ENCODE measurements at places on chromosomes 6 and 20.
A peak's percentile ranks its signal among the peaks of the same experiment; 100 is the strongest.

DNA sequence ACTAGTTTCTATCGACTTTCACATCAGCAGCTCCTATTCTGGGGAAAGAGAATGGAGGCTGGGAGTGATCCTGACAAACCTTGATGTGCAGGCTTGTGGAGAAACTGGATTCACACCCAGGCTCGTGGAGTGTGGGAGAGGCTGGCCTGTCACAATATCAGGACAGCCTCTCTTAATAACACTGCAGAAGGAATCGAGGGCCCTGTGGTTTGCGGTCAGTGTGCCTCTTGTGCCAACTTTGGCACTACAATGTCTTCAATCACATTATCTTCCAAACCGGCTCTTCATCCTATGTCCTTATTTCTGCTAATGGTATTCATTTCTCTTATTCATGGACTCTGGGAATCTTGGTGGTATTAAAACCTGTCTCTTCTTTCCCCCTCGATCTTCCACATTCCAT is 92.7 kb downstream of the PRL start:
- no peak for DNase-seq

DNA sequence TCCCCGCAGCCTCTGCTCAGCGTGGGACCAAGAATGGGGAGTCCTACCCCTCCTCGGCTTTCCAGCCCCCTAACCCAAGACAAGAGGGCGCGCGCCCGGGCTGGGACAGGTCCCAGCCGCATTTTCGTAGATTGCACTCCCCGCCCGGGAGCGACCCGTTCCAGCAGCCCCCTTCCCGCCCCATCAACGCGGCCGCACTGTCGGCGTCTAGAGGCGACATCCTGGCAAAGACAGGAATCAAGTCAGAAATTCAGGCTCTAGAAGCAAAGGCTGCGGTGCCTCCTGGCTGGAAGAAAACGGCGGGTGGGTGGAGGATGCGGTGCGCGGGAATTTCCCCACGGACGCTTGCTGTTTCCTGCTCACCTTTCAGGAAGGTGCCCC is 957 bp downstream of the PROKR2 start:
- DNase-seq = no peak

DNA sequence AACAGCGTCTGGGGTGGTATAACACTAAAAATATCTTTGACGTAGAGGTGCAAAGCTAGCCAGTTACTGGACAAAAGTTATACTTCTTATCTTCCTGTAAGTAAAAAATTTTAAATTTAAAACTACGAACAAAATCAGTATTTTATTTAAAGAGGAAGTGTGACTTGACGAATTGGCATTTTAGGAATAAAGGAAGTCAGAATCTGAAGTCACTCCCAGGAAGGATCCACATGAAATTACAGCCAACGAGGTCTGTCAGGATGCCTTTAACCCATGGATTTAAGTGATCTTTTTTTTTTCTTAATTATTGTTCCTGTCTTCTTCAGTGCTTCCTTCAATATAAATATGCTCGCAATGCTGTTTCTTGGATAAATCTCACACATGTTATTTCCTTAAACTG is 27.2 kb upstream of the SNX9 start:
- no peak for DNase-seq

DNA sequence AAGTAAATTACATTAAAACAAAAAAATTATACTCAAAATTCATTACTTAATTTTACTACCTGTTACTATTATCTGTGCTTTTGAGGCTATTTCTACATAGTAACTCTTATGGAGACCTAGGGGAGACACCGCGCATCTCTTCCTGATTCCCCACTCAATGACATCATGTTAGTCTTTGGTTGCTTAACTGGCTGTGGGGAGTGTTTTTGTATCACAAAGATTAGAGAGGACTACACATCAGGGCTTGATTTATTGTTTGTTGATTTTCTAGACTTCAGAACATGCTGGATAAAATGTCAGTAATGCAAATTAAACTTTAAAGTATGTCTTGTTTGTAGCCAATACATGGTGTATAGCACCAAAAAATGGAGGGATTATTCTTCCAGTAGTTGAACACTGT is 26.0 kb downstream of the SLC2A10 start:
- no peak for DNase-seq

DNA sequence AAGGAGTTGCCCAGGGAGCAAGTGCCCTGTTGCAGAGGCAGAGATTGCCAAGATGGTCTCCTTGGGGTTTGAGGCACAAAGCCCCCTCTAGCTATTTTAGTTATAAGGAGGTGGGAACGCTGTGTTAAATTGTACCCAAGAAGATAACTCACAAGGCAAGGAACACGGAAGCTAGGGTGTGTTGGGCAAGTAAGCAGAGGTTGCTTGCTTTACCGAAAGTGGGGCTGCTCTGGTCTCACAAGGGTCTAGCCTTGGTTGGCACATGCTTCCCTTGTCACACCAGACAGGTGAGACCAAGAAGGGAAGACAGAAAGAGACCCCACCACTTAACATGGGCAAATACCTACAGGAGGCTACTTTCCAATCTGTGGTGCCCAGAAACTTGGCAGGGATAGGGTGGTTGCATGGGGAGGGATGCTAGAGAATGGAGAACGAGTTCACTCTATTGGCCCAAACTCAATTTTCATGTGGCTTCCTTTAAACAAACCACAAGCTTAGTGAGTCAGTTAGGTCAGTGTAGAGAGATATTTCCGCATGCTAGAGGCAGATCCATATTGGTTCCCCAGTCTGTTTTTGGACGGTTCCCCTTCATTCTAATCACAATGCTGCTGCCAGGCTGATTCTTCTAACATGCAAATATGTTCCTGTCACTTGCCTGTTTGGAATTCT is 42.4 kb downstream of the PLAGL1 start:
- no peak for DNase-seq

GRCh38 chr6:134678436-134678889 is 271.4 kb downstream of the ALDH8A1 start:
- DNase-seq = peak; percentile 7

- no peak for DNase-seq
These were observed 32.7 kb downstream of the CYP24A1 start for GRCh38 chr20:54140927-54141566.

DNA sequence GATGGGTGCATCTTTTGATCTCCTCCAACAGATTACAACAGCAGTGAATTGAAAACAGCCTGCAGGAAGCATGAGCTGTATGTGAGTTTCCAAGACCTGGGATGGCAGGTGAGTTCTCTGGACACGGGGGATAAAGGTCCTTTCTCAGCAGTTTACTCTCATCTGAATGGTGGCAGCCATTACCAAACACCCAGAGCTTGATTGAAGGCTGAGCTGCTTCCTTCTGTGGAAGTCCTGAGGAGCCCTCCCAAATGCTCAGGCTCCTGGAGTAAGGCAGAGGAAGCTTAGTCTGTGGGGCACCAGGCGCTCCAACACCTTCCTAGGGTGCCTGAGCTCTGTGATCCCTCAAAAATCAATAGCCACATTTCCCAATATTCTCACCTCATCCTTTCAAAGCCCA is 31.5 kb downstream of the TXNDC5 start:
- DNase-seq = no peak

- DNase-seq = no peak
These were observed 18.6 kb downstream of the FAM83B start for GRCh38 chr6:54865091-54865631.

DNA sequence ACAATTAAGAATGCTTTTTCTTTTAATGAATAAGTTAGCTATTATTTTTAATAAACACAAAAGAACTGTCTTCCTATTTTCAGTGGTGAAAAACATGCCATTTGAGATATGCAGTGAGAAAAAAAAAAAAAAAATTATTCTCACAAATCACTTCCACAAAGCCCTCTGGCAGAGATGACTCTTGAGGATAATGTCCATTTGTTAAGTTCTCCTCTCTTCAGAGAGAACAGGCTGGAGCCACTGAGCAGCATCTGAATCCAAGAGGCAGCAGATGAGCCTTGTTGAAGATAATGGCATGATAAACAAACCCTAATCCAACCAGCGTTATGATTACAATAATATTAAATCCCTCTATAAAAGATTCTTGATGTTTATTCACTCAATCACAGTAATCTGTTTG is 105.0 kb downstream of the PTPRK start:
- DNase-seq = peak; percentile 7

DNA sequence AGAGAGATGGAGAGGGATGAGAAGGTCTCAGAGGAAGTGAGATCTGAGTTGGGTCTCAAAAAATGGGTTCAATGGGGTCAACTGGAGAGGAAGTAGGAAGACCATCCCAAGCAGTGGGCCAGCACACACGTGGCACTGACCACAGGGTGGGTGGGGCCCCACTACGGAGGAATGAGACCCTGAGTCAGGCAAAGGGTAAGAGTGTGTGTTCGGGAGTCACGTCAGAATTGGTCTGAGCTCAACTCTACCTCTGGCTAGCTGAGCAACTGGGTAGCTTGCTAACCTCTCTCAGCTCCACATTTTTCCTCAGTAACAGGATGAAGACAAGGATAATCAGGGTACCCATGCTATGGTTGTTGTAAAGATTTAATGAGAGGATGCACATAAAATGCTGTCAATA is 79.0 kb downstream of the TRERF1 start:
- no peak for DNase-seq

DNA sequence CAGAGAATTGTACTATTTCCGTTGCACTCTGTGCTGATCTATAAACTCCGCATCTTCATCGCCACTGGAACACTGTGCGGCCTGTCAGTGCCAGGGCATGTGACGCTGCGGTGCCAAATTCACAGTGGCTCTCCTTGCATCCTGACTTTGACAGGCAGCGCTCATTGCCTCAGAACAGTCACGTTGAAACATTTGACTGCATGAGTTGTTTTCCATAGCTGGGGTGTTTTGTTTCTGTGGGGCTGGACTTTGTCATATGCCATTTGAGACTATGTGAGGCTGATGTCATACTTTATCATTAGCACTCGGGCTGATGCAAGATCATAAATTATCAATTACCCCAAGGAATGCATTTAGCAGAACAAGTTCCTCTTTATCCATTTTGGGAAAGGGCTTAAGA is 32.7 kb downstream of the CFAP61 start:
- DNase-seq = no peak

GRCh38 chr6:155493694-155494143 is 38.1 kb upstream of the NOX3 start:
- DNase-seq = no peak

DNA sequence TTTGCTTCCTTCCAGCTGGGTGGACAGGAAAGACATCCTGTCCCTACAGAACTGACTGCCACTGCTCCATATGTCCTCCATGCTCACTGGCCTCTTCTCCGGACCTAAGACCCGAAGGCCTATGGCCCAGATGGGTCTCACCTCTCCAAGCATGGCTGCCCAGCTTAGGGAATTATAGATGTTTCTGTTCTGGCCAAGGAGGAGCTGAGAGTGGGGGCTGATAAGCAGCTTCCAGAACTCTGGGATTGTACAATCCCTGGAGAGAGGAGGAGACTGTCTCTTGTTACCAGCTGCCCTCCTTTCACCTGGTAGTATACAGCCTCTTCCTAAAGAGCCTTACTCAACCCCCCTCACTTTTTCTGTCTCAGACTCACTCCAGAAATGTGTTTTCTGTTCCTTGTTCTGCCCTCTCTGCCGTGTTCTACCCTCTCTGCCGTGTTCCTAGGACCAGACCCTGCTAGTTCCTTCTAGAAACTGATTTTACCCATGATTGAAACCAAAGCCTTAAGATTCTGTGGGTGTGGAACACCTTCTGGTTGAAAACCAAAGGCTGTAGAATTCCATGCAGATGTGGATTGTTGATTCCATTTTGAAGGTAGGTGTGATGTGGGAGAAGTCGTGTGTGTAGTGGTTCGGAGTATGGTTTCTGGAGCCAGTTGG is 28.7 kb downstream of the ANKS1A start:
- DNase-seq = no peak

- no peak for DNase-seq
These were observed 16.9 kb upstream of the FOXC1 start for GRCh38 chr6:1592852-1593251.

GRCh38 chr20:23386304-23387117 is 24.5 kb downstream of the GZF1 start:
- DNase-seq = no peak

GRCh38 chr6:156850353-156850752 is 73.2 kb downstream of the ARID1B start:
- DNase-seq = no peak

DNA sequence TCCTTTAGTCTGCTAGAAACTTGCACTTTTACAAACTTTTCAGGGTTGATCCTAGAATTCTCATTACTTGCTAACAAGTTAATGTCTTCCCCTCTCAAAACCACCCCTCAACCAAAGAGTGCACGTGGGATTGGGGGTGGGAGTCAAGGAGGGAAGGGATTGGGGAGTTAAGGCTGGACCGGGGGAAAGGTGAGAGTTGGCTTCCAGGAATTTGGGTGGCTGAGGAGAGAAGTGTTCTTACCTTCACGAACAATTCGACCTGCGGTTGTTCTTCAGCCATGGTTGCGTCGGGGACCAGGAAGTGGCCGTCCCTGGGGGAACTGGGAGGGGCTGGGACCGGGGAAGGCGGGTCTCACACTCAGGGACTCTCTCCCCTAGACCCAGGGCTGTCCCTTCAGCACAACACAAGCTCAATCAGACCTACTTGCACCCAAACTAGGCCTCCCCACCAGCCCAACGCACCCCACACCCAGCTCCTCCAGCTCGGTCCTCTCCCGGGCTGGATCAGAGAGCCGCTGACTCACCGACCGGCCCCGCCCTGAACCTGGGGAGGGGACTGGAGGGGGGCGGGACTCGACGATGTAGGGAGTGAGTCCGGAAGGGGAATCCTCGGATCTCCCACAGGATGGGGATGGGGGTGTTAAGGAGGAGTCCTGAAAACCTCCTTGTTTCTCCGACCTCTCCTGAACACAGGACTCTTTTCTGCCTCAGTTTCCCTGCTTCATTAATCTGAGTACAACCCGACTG is at the start of gene CLIC1:
TSS of gene CLIC1 (minus strand) at position 510 of the 747 bp plus-strand sequence. CDS start at position 280, 230 bp downstream.
- peak; percentile 71 for DNase-seq

- DNase-seq = no peak
These were observed 6.5 kb upstream of the LY6G5C start for GRCh38 chr6:31687321-31687720.

- no peak for DNase-seq
These were observed at the start of gene COL21A1 for GRCh38 chr6:56246881-56247653. TSS of gene COL21A1 (minus strand) at chr6:56247580. CDS start at chr6:56182618, 64,962 bp downstream.

- no peak for DNase-seq
These were observed 230.4 kb upstream of the CST7 start for GRCh38 chr20:24718696-24719095.

GRCh38 chr20:15603506-15603905 is 969.7 kb downstream of the KIF16B start:
- DNase-seq = no peak

DNA sequence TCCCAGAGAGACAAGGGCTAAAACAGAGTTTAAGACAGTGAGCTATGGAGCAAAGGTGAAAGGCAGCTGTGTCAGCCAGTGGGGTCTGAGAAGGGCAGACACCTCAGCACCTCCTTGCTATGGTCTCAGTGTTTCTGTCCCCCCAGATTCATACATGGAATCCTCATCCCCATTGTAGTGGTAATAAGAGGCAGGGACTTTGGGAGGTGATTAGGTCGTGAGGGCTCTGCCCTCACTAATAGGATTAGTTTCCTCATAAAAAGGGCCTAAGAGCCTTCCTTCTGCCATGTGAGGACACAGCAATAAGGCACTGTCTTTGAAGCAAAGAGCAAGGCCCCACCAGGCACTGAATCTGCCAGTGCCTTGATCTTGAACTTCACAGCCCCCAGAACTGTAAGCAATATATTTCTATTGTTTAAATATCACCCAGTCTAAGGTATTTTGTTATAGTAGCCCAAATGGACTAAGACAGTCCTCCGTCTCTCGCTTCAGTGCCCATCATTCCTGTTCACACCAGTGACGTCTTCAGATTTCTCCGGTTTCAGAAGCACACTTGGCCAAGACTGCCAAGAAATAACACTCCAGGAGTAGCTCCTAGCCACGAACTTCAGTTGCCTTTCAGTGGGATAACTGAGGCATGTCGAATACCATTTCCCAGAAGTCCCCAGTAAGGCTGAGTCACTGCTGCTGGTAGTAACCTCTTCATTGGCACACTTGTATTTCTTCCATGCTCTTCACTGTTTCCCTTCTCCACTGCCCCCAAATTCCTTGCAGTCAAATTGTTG is 32.8 kb downstream of the SLC13A3 start:
- DNase-seq = no peak
